GM04503 (cell line): ENCODE measurements at places on chromosomes 11 and 22.

DNA sequence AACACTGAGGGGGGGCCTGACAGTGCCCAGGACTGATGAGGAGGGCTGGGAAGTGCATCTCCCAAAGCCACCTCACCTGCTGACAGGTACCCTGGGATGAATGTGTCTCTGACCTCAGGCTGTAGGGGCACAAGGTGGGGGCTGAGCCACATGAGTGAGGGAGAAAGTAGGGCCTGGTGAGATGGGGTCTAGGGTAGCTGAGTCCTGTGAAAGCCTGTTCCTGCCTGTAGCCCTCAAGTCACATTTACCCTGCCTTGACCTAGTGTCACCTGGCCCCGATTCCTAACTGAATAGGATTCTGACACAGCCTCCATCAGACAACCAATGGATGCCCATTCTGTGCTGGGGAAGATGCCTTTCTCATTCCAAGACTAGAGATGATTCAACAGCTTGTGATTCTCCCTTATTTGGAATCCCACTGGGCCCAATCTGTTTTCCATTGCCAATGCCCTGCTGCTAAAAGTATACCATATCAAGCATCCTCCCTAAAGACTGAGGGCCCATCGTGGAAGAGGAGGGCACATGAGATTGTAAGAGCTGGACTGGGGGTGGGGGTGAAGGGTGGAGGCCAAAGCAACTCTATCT, 11.1 kb upstream of the RFPL1 start:
- no peak for DNase-seq

DNA sequence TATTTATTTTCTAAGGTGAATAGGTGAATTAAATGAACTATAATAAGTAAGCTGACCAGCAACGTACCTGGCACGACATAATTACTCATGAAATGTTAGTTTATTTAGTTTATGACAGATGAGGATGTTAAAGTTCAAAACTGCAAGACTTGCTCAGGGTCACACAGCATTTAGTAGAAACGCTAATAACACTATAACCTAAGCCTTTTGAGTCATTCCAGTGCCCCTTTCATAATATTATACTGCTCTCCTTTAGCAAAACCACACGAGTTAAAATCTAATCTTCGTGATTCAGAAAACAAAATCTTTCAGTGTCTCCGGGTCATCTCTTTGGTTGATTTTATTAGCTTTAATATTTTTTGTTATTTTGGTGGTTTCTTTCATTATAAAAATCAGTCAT, 39.6 kb downstream of the BTBD10 start:
- no peak for DNase-seq

DNA sequence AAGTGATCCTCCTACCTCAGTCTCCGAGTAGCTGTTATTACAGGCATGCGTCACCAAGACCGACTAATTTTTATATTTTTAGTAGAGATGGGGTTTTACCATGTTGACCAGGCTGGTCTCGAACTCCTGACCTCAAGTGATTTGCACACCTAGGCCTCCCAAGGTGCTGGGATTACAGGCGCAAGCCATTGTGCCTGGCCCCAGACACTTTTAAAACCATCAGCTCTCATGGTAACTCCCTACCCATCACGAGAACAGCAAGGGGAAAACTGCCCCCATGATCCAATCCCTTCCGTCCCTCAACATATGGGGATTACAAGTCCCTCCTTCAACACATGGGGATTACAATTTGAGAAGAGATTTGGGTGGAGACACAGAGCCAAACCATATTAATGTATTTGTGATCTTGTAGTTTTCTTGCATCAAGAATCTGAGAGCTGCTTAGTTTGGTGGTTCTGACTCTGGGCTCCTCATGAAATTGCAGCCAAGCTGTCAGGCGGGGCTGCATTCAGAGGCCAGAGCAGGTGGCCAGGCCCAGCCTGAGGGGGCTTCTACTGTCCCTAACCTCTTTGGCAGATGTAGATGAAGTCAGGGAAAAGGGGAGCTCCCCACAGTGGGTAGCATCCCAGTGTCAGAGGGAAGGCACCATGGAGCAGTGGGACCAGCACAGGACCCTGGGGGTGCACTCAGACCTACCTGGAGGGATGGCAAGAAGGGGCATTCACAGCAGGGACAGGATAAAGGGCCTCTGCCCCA, 31.2 kb upstream of the PRAME start:
- no peak for DNase-seq

DNA sequence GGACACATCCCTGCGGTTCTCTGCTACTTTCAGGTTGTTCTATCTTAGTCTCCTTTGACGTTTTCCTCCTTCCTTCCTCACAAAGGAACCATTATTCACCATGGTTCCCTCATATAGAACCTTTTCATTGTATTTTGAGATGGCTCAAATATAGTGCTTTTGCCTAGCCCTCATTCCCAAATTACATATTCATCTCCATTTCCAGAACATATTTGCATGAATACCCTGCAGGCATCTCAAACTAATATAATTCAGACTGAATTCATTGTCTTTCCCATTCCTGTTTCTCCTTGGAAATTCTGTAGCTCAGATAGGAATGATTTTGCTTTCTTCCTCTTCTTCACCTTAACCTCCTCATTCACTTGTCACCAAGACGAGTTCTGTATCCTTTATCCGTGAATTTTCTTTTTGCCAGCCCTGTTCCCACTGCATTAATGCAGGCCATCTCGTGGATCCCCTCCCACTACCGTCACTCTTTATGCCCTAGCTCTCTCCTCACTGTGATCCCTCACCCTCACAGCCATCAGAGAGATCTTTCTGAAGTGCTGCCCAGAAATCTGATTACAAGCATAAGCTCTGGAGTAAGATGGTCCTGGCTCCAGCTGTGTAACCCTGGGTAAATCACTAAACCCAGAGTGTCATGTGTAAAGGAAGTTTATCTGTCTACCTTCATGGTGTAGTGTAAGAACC, 23.3 kb downstream of the PIWIL4 start:
- DNase-seq = no peak

DNA sequence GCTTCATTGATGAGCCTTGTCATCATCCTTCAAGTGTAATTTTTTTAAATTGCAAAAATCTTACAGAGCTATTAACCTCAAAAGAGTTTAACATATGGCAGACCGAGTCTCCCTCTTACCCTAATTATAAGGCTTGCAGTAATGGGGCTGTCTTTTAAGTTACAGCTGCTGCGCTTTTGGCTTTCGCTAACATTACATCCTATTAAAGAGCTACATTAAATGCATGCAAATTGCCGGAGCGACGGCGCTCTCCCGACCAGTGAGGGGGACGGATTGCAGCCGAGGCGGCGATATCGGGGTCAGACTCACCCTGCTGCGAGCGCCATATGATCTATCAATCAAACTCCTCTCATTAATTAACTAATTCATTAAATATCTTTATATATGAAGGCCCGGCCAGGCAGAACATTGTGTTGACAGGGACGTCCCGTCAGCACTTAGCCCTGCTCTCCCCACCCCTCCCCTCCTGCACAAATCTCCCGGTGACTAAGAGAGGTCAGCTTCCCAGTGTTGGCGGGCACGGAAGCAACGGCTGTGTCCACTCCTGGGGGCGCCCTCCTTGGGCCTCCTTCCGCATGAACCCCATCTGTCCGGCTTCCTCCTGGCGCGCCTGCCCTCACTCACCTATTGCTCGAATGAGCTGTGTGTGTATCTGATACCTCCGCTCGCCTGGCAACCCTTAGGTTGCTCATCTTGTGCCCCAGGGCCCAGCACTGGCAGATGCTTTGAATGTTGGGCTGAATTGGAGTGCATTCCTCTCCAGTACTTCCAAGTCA, 156.0 kb upstream of the CADM1 start:
- DNase-seq = no peak

GRCh38 chr11:108588287-108588686, 5.3 kb downstream of the EXPH5 start:
- no peak for DNase-seq

GRCh38 chr11:33804471-33804870, 30.2 kb upstream of the FBXO3 start:
- DNase-seq = no peak

DNA sequence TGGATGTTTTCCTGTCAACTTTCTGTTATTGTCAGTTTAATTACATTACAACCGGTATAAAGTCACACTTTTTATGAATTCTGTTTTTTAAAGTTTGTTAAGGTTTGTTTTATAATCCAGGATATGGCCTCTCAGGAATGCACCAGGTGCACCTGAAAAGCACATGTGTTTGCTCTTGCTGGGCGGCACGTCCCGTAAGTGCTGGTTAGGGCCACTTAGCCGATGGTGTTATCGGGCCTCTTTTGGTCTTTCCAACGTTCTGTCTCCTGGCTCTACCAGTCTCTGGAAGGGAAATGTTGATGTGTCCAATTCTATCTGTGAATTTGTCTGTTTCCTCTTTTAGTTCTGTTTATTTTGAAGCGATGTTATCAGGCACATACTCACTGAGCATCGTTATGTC, 695.7 kb downstream of the BRD1 start:
- no peak for DNase-seq

DNA sequence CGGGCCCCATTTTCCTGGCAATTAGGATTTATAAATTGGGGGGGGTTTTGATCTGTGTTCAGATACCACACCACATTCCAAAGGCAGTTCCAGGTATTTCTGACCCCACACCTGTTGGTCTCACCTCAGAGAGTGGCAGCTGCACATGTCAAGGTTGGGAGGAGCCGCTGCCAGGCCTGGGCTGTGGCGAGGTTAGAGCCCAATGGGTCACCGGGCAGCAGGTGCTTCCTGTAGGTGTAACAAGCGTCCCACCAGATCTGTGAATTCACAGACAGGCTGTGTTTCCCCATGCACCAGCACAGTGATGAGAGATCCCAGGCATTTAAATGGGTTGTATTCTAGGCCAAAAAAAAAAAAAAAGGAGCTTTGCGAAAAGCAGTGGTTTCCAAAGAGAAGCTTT, 58.6 kb downstream of the CABIN1 start:
- no peak for DNase-seq

- no peak for DNase-seq
These were observed 113.6 kb upstream of the SOX6 start for GRCh38 chr11:16469968-16470367.

- DNase-seq = no peak
These were observed 2.8 kb downstream of the EFEMP2 start for GRCh38 chr11:65869643-65870306.

DNA sequence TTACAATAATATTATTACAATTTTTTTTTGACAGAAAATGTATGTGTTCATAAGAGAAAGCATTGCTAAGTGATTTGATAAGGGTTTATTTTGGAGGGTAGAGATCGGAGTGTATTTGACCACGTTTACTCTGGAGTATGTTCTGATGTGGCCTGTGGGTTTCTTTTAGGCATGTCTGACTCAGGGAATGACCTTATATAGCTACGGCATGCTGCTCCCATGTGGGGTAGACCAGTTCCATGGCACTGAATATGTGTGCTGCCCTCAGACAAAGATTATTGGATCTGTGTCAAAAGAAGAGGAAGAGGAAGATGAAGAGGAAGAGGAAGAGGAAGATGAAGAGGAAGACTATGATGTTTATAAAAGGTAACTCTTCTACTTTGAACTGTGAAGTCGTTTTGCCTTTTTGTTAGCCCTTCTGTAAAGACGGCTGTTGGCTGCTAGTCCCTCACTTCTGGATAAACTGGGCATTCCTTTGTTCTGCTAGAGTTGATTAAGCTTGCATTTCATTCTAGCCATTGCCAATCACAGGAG, 38.1 kb upstream of the ST14 start:
- DNase-seq = peak; percentile 39

- no peak for DNase-seq
These were observed 1419.8 kb upstream of the TENM4 start for GRCh38 chr11:80860632-80861031.

- DNase-seq = no peak
These were observed 264.0 kb upstream of the CCDC179 start for GRCh38 chr11:23124249-23124648.

DNA sequence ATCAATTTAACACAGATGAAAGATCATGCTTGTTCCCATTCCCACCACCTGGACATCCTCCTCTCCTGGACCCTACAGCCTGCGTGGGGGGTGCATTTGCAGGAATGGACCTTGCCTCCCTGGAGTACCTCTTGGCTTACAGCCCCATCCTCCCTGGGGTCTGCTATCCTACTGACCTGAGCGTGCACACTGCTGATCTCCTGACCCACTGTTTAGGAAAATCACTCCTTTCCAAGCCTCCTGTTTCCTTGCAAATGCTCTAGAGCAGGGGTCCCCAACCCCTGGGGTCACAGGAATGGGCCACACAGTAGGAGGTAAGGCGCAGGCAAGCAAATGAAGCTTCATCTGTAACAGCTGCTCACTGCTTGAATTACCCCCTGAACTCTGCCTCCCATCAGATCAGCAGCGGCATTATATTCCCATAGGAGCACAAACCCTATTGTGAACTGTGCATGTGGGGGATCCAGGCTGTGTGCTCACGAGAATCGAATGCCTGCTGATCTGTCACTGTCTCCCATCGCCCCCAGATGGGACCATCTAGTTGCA, 88.2 kb upstream of the SEPTIN5 start:
- DNase-seq = no peak

GRCh38 chr22:33717694-33718396, 202.4 kb downstream of the LARGE1 start:
- DNase-seq = no peak

DNA sequence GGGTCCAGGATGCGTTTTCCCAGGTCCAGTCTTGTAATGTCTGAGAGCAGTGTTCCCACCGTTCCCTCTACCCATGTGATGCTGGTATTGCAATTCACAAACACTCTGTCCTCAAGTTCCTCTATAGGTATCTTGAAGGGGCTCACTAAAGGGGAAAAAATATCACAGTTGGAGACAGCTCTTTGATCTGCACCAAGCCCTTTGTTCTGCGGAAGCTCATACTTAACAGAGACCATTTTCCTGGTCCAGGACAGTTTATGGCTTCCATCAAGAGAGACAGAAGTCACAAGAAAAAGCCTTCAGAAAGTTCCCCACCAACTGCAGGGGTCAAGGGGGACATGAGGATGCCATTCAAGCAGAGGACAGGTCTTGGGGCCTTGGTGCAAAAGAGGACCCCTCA, 2.1 kb downstream of the CD3D start:
- no peak for DNase-seq

- no peak for DNase-seq
These were observed 112.0 kb downstream of the SGSM3 start for GRCh38 chr22:40482391-40482790.

- DNase-seq = no peak
These were observed 36.4 kb downstream of the PITPNB start for GRCh38 chr22:27882507-27883290.

DNA sequence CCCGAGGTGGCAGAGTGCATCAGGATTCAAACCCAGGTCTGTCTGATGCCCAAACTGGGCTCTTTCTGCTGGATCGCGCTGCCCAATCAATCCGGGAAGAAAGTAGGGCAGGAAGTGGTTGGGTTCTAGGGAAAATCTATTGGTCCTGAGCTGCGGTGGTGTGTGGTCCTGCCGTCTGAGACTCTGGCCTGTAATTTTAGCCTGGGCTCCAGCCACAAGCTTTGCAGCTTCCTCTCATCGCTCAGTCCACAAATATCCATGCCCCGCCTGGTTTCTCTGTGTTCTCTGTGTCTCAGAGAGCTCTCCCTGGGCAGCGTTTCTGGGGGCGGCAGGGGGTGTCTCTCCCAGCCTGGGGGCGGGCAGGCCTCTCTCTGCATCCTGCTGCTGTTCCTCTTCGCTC, 18.7 kb downstream of the CACNG2 start:
- no peak for DNase-seq

- DNase-seq = no peak
These were observed 42.1 kb upstream of the TPBGL start for GRCh38 chr11:75198278-75198973.
